Natural killer cell (primary cell): ENCODE measurements at places on chromosomes 4 and X. TPM values are rescaled to one million over a fixed set of nuclear protein-coding genes. Genes with fewer than 3 reads are reported as not detected.
A peak's percentile ranks its signal among the peaks of the same experiment; 100 is the strongest.

GRCh38 chr4:107060388-107060787 is 24.3 kb upstream of the DKK2 start:
- no peaks in the 10 kb centered on the region for H3K27me3 ChIP-seq
- no peak for DNase-seq
- no peaks in the 10 kb centered on the region for H3K36me3 ChIP-seq
- H3K27ac ChIP-seq = no peak overlapping the region
- no peak overlapping the region for H3K4me3 ChIP-seq
- no peaks in the 10 kb centered on the region for H3K4me1 ChIP-seq

GRCh38 chr4:142435599-142436235 is 410.4 kb downstream of the INPP4B start:
- H3K4me3 ChIP-seq = no peak overlapping the region
- DNase-seq = no peak
- no peaks in the 10 kb centered on the region for H3K4me1 ChIP-seq
- H3K27ac ChIP-seq = no peak overlapping the region
- no peaks in the 10 kb centered on the region for H3K36me3 ChIP-seq
- no peaks in the 10 kb centered on the region for H3K27me3 ChIP-seq

- H3K27ac ChIP-seq = no peak overlapping the region
- H3K27me3 ChIP-seq = peaks cover 85% of the 10 kb centered on the region
- H3K4me1 ChIP-seq = peaks cover 41% of the 10 kb centered on the region
Measured at GRCh38 chr4:13539619-13540445, 4.5 kb downstream of the NKX3-2 start.

- DNase-seq = no peak
- no peak overlapping the region for H3K27ac ChIP-seq
- no peaks in the 10 kb centered on the region for H3K36me3 ChIP-seq
- no peaks in the 10 kb centered on the region for H3K4me1 ChIP-seq
Measured at GRCh38 chr4:38717604-38718003, 53.6 kb downstream of the KLF3 start.

DNA sequence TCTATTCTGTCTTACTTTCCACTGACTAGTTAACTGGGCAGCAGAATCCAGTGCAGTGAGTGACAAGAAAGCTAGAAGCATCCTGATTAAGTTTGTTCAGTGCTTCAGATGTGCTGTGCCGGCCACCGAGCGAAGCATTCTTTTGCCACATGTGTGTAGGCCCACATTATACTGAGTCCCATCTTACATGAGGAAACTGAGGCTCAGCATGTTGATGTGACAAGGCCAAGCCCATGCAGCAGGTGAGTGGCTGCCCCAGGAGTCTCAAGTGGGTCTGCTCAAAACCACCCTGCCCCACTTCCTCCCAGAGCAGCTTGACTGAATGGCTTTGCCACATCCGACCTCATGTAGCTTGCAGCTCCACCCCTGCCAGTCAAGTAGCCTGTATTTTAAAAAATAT is 50.5 kb downstream of the RHOH start:
- peaks cover 36% of the 10 kb centered on the region for H3K36me3 ChIP-seq
- DNase-seq = peak; percentile 84

DNA sequence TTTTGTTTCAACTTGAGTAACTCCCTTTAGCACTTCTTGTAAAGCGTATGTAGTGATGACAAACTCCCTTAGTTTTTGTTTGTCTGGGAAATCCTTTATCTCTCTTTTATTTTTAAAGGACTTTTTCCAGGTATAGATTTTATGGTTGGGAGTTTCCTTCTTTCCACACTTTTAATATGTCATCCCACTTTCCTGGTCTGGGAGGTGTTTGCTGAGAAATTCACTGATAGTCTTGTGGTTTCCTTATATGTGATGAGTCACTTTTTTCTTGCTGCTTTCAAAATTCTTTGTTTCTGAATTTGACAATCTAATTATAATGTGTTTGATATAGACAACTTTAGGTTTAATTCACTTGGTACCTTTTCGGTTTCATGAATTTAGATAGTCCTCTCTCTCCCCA is 353.9 kb downstream of the GPAT3 start:
- H3K27ac ChIP-seq = no peak overlapping the region
- DNase-seq = no peak
- H3K4me3 ChIP-seq = no peak overlapping the region
- no peaks in the 10 kb centered on the region for H3K4me1 ChIP-seq
- no peaks in the 10 kb centered on the region for H3K36me3 ChIP-seq

FGF2 gene
- not detected for total RNA-seq

CTAG1A gene
- not detected for total RNA-seq

PNMA6F gene
- total RNA-seq = not detected

FRG2 gene
- not detected for total RNA-seq

SPCS3 gene
- total RNA-seq = 157 TPM

MAGEB6 gene
- total RNA-seq = not detected

ZNF732 gene
- not detected for total RNA-seq

REELD1 gene
- total RNA-seq = 1.1 TPM
